ENCODE measurements at places on chromosomes 16 and 17.
A peak's percentile ranks its signal among the peaks of the same experiment; 100 is the strongest.

GRCh38 chr17:31581491-31581890, 190.0 kb downstream of the RAB11FIP4 start:
- DNase-seq: no peak

DNA sequence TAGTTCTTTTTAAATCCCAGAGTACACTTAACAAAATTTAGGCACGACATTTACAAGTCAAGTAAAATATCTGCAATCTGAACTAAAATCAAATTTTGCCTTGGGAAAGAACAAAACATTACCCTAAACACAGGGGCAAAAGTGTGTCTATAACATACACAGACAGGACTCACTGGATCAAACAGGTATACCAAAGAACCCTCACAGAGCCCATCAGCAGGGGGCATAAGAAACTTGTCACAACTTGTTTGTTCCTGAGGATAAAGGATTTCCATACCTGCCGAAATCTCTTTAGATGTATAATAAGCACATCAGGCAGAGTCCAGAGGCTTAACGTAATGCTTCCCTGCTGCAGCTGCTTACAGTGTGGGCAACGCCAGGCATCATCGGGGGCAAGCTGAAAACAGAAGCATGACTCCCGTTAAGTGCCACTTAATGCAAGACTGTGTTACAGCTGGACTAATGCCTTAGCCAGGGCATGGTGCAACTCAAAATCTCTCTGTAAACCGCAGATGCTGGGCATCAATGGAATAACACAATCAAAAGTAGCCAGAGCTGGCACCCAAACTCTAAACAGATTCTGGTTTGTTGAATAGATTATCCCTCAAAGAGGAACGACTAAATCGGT, 67.0 kb downstream of the USP31 start:
- no peak for DNase-seq

DNA sequence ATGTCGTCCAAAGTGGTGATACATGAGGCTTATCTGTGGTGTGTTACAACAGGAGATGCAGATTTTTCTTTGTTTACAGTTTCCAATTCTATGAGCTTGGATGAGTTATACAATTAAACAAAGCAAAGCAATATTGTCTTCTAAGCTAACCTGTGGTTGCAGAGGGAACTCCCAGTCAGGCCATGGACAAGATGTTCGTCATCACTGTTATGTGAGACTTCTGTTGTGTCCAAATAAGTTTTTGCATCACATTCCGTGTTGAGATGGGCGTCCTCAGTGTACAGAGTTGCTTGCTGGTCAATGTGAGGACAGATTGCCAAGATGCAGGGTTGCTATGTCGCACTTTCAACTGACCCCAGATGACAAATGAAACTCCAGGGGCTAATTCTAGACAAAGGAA, 189.3 kb downstream of the IRF8 start:
- DNase-seq: no peak

DNA sequence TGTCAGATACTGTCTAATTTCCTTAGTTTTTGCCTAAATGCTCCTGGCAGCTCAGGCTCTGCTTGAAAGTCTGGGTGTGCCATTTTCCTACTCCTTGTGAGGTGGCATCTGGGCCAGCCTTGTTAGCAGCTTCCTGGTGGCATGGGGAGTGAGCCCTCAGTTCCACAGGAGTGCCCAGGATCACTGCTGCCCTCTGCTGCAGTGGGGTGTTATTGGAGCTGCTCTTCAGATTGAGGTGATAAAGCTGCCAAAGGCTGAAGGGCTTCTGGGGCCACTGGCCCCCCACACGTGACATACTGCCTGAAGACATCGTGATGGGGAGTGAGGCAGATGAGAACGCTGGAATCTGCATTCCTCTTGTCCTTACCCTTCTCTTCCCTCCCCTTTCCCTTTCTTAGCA, 27.4 kb downstream of the CEP95 start:
- no peak for DNase-seq

DNA sequence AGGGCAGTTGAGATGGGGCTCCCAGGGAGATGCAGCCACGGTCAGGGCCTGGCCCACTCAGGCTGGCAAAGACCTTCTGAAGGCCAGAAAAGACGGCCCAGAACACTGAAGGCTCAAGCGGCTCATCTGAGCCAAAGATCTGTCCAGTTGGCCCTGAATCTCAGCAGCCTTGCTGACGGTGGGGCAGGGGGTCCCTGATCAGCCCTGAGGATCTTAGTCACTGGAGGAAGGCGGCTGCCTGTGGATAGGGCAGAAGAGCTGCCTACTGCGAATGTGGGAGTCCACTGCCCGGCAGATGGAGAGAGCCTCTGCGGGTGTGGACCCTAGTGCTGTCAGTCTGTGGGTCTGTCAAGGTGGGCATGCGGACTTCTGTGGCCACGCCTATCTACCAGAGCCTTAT, 1738.2 kb downstream of the TP53TG3F start:
- no peak for DNase-seq

GRCh38 chr17:46025060-46025459, 26.0 kb downstream of the STH start:
- no peak for DNase-seq

DNA sequence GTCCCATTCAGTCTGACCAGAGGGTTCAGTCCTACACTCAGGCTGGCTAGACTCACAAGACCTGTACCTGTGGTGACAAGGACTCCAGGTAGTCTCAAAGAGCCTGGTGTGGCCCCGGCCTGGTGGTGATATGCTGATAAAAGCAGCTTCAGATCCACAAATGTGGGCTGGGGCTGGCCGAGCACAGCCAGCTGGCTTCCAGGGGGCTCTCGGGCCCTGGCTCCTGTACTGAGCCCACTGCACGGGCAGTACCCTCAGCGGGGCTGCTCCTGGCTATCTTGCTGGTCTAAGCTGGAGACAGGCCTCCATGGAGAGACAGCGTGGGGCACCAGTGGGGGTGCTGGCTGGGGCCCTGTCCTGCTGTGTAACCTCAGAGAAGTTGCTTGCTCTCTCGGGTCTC, 4.3 kb downstream of the SMIM5 start:
- DNase-seq: no peak

DNA sequence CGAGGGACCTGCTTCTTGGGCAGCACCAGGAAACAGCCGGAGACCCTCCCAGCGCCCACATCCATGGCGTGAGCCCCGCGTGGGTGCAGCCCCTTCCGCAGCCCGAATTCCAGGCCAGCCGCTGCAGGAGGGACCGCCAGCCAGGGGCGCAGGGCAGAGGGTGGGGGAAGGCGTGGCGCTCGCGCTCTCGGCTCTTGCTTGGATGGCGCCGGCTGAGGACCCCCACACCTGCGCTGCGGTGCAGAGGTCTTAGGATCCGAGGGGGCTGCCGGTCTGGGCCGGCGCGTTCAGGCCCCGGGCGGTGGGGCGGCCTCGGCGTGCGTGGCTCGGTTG, 28.8 kb downstream of the ACTG1 start:
- no peak for DNase-seq

DNA sequence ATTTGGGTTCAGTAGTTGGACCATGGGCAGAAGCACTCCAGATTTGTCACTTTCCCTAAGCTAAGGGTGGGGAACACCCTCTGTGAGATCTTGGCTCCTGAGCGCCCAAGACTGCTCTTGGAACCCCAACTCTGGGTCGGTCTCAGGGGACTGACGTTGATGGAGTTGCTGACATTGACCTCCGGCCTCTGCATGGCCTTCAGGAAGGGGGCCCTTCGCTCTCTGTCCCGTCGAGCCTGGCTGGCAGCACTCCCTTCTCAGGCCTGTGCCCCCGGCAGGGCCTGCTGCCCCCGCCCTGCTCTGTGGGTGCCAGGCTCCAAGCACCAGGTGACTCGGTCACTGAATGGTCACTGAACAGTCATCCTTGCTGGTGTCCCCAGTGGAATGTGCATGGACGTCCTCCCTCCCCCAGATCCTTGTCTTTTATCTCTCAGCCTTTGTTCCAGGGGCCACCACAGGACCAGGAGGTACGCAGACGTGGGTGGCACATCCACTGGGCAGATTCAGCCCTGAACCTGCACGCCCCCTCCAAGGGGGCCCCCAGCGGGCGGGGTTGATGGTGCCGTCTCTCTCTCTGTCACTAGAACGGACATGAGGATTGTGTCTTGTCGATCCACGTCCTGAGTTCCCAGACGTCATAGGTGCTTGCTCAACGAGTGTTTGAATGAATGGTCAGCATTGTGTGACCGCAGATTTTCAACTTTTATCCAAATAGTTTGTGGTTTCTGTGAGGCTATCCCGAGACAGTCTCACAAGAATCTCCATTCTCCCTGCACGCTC, 314.5 kb downstream of the SEC14L1 start:
- no peak for DNase-seq

- no peak for DNase-seq
Measured at GRCh38 chr16:15521758-15522509, 87.5 kb downstream of the BMERB1 start.

GRCh38 chr16:81429045-81429521, 15.5 kb upstream of the CMIP start:
- DNase-seq: no peak

DNA sequence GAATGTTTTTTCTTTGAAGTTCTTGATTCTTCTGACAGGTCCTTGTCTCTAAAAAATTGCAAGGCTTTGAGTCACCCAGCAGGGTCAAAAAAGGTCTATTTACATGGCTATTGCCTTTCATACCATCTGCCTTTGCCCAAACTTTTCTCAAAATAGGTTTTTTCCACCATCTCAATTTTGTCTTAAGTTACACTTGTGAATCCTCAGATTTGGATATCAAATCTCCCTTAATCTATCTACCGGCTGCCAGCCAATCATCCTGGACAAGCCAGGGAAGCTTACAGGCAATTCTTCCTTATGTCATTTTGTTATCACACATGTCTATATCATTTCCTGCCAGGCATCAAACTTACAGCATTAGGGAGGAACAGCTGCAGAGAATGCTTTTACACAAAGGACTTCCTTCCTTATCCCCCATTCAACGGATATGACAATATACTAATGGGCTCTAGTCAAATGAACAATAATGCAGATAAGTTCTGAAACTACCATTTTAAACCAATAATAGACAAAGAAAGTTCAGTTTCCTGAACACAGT, 104.1 kb upstream of the CORO6 start:
- DNase-seq: no peak

DNA sequence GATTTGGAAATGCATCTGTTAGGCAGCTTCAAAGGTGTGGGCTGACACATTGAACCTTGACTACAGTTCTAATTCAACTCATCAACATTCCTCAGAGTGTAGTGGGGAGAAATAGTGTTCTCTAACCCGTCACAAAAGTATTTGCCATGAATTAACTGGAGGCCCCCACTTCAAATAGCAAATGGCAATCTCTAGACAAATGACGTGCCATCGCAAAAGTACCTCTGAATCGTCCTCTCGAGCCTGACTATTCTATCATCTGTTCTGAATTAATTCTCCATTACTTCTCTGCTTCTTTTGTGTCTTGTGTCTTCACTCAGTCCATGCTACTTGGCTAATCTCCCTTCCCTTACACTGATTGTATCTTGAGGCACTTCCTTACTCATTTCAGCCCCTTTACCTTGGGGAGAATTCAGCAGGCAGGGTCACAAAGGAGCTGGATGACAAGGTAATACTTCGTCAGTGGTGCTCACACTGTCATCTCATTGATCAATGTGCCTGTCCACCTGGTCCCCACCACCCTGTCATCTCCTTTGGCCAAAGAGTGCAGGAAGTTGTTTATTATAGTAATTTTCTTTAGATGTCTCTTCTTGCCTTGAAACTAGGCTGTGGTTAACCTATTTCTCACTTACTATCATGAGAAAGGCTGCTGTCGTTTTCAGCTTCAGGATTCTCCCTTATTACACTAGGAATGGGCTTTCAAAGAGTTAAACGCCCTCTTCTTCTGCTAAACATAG, 108.4 kb downstream of the SYCE1L start:
- no peak for DNase-seq

DNA sequence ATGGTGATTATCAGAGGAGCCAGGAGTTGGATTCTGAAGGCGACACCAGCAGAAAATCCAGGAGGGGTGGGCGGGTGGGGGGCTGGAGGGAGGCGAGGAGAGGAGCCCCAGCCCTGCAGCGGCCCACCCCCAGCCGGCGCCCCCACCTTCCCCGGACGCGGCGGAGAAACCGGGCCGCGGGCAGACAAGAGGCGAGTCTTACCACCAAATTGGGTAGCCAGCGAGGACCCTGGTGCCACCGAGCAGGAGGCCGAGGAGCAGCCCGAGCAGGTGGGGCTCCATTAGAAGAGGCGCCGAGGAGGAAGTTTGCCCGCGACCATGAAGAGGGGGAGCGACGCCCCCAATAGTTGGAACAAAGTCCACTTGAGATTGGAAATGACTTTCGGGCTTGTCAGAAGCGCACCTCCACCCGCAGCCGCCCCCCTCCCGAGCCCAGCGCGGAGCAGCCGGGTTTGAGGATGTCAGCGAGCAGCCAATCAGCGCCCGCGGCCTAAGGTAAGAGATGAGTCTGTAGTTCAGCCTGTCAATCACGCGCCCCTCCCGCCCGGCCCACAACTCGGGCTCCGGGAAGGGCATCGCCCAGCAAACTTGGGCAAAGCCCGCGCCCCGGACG, at the start of gene WNT3:
TSS of gene WNT3 (minus strand) at position 377 of the 613 bp plus-strand sequence. CDS start at position 282, 95 bp downstream.
- peak; percentile 35 for DNase-seq

- DNase-seq: no peak
Measured at GRCh38 chr17:71180801-71181385, 939.9 kb upstream of the SOX9 start.

- peak; percentile 39 for DNase-seq
Measured at GRCh38 chr16:58025351-58026138, at the start of gene MMP15. MMP15 (plus strand) TSS chr16:58025754; CDS start chr16:58026351, 597 bp downstream.

DNA sequence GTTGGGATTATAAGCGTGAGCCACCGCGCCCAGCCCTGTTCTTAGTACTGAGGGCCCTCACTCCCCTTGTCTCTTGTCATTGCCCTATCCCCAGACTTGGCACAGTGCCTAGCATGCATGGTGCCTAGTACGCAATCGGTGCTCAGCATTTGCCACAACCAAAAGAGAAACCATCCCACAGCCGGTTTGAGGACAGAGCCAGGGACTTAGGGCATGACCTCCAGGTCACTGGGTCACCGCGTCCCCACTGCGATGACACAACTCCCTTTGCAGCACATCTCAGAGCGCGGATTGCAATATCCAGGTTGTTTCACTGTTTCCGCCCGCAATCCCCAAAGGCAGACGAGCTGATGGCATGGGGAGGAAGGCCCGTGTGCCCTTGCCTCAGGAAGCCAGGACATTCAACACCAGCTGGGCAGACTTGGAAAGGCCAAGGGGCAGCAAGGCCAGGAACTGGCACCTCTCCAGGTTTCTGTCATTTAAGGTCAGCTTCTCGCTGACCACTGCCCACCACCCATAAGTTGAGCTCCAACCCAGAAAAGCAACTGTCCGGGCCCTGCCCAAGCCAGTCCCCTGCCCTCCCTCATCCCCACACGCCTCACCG, 274.5 kb downstream of the MRTFB start:
- DNase-seq: no peak

DNA sequence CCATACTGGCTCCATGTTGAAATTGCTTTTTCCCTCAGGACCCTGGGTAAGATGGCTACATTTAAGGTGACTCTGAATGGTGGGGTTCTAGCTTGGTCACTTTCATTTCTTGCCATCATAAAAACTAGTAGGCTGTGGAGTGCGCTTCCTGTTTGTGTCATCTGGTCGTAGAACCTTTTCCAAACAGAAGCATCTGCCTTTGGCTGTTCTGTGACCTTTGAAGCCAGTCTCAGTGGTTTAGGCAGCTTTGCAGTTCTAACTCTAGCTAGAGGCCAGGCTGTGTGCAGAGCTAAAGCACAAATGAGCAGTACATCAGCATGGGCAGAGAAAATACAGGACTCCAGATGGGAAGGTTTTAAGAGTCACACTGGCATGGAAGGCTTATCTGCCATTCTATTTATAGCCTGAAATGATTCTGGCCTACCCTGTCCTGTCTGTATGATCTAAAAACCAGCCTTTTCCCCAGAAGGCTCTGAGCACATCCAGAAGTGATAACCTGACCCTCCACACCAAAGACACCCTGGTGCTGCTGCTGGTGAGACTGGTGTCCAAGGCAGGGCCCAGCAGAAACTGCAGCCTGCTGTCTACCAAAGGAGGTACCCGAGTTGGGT, 8.6 kb downstream of the ESRP2 start:
- DNase-seq: no peak

Measured in stimulated activated CD8-positive, alpha-beta memory T cell treated with anti-CD3 and anti-CD28 coated beads, Interleukin-12 subunit alpha, Interleukin-12 subunit beta, amount 100 ng/mL, for 1 hour (primary cell).